ENCODE measurements at places on chromosomes 7 and 10.

DNA sequence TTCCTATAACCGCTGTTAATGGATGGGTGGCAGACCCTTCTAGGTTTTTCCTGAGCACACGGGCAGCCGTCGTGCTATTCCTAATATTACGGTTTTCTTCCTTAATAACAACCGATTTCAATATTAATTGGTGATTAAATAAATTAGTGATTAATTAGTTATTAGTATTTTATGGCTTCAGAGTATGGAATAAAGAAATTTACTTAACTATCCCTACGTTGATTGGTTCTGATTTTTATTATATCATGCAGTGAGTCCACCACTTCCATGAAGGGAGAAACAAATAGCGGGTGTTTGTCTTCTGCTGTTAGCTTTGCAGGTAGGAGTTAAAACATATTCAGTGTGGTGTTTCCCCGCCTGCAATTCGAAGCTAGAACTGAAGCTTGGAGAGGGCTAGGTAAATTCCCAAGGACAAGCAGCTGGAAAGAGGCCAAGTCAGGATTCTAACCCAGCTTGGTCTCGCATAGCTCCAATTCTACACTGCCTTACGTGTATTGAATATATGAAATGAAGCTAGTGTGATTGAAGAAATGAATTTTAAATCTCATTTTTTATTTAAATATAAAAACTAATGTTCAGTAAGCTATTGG is 928 bp upstream of the CSTF2T start:
- peak overlapping the region; percentile 97 for H3K27ac ChIP-seq
- peaks cover 16% of the 10 kb centered on the region for H3K4me1 ChIP-seq
- H3K36me3 ChIP-seq, result peaks cover 11% of the 10 kb centered on the region
- DNase-seq, result peak; percentile 79

DNA sequence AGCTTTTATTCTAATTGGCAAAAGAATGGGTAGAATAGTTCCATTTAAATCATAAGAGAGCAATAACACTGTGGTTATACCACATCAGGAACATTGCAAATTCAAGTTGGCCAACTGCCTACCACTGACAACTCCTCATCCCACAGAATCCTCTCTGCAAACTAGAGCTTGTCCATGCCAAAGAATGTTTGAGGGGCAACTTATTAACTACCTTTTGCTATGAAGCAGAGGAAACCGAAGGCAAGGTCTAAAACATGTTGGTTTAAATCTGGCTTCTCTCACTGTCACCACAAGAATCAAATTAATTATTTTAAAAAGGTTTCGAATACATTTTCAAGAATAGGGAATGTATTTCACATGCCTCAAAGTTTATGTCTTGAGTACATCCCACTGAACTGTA is 36.0 kb downstream of the RHOBTB1 start:
- DNase-seq, result no peak
- no peaks in the 10 kb centered on the region for H3K27me3 ChIP-seq
- peaks cover 5% of the 10 kb centered on the region for H3K4me1 ChIP-seq
- H3K27ac ChIP-seq, result no peak overlapping the region
- no peak overlapping the region for H3K4me3 ChIP-seq
- H3K36me3 ChIP-seq, result peaks cover 25% of the 10 kb centered on the region

GRCh38 chr7:18855796-18856195 is 261.6 kb downstream of the TWIST1 start:
- no peaks in the 10 kb centered on the region for H3K36me3 ChIP-seq
- no peak for DNase-seq
- no peak overlapping the region for H3K4me3 ChIP-seq
- no peak overlapping the region for H3K27ac ChIP-seq

- H3K27ac ChIP-seq, result peak overlapping the region; percentile 97
- H3K4me1 ChIP-seq, result peaks cover 4% of the 10 kb centered on the region
- peak; percentile 49 for DNase-seq
- no peaks in the 10 kb centered on the region for H3K36me3 ChIP-seq
- peaks cover 4% of the 10 kb centered on the region for H3K27me3 ChIP-seq
These were observed 570 bp downstream of the TBC1D12 start for GRCh38 chr10:94402843-94403379.

GRCh38 chr10:24737001-24737400 is 13.3 kb upstream of the ARHGAP21 start:
- no peak for DNase-seq
- no peaks in the 10 kb centered on the region for H3K36me3 ChIP-seq
- H3K4me3 ChIP-seq, result no peak overlapping the region
- no peak overlapping the region for H3K27ac ChIP-seq

Data from muscle of leg (tissue), 16 donors.